ENCODE measurements at places on chromosomes 16 and 17.
A peak's percentile ranks its signal among the peaks of the same experiment; 100 is the strongest.

DNA sequence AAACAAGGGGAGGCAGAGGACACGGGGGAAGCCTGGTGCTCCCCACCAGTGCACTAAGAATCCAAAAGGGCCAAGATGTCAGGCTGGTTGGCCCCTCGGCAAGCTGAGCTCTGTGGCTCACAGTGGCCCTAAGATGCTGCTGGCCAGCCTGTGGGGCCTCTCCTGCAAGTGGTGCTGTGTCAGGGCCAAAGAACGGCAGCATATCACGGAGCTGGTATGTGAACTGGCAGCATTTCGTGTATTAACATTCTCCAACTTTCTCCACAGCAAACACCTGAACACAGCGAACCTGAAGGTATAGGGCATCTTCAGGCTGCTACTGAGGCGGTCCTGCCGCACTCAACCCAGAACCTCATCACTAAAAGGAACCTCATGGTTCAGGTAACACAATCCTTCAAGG, 34.8 kb downstream of the VAC14 start:
- no peak for DNase-seq

DNA sequence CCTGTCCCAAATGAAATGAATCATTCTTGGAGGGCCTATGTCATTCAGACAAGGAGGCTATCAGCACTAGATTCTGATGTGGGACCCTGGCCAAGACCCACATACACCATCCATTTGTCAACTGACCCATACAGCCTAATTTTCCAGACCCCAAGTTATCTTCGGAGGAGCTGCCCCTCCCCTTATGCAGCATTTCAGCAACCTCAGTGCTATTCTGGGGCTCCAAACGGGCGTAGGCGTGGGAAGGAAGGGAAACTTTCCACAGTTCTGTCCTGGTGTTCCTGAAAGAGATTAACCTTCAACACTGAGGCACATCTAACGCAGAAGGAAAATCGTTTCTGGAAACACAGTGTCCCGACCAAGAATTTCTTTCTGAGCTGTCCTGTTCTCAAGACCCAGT, 86.7 kb downstream of the MYH11 start:
- DNase-seq: no peak

GRCh38 chr17:74526681-74527080, 4.6 kb downstream of the CD300LB start:
- DNase-seq: no peak

DNA sequence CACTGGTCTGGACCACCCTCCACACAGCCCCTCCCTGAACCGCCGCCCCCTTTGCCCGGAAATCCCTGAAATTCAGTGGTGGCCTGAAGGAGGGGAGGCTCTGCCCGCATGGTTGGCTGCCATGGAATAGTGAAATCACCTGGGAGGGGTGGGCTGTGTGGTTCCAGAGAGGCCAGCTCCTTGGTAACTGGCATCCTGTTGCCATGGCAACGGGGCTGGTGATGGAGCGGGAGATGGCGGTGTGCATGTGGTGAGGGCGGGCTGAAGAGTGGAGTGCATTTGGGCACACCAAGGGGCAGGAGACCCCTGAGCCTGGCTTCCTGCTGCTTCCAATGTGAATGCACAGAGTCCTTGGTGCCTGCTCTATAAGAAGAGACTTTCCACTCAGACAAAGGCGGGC, 2.4 kb downstream of the EFNB3 start:
- DNase-seq: no peak

GRCh38 chr16:19959736-19960135, 75.1 kb upstream of the GPRC5B start:
- no peak for DNase-seq

DNA sequence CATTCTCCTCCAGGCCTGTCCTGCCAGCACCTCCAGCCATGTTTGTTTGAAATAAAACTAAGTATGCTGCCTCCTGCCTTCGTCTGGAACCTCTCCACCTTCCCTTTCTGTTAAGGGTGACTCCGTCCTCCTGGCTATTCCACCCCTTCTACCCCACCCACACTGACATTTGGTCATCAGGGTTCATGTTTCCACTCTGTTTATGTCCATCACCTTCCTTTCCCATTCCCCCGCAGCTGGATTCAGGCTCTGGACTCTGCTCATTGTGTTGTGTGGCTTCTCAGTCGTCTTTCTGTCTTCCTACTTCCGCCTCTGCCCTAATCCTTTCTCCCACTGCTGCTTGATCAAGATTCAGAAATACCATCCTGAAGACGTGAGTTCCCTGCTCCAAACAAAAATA, 28.6 kb downstream of the EPN2 start:
- DNase-seq: no peak

- no peak for DNase-seq
Measured at GRCh38 chr17:61306003-61306402, 93.6 kb upstream of the TBX2 start.

DNA sequence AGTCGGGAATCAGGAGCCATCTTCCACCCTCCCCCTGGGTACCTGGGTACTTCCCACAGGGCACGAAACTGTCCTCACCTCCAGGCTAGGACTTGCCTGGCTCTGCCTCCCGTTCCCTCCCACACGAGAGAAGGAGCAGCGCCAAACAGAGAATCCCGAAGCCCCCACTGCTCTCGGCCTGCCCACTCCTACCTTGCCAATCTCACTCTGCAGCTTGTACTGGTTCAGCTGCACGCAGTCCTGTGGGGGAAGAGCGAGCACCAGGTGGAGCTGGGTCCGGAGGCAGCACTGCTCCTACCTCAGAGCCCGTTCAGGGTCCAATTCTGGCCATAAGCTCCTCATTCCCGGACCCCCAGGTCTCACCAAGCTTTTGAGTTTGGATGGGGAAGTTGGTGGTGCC, 8.7 kb downstream of the CAMKK1 start:
- no peak for DNase-seq

GRCh38 chr16:30972872-30973271, 12.1 kb upstream of the HSD3B7 start:
- DNase-seq: no peak

- DNase-seq: no peak
Measured at GRCh38 chr16:52227851-52228250, 319.1 kb downstream of the TOX3 start.

GRCh38 chr17:60916043-60916442, 238.4 kb downstream of the BCAS3 start:
- DNase-seq: no peak

- no peak for DNase-seq
Measured at GRCh38 chr16:55045329-55045728, 114.7 kb downstream of the IRX5 start.

- no peak for DNase-seq
Measured at GRCh38 chr16:89047331-89048089, 46.1 kb upstream of the ACSF3 start.

DNA sequence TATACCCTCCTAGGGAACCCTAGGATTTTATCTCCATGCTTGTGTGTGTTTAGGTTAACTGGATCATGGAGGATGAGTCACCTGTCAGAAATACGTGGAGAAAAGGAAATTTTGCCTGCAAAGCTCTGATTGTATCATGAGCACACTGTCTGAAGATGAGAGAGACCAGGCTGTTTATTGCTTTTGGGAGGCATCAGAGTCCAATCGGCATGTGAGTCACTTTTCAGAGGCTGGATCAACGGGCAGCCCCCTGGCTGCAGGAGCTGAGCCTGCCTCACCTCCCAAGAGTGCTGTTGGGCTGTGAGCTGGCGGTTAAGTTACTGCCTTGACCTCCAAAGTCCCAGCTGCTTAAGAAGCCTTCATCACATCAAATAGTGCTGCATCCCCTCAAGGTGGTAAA, 41.5 kb upstream of the MED9 start:
- DNase-seq: no peak

GRCh38 chr16:64991001-64991400, 130.9 kb downstream of the CDH11 start:
- DNase-seq: no peak

DNA sequence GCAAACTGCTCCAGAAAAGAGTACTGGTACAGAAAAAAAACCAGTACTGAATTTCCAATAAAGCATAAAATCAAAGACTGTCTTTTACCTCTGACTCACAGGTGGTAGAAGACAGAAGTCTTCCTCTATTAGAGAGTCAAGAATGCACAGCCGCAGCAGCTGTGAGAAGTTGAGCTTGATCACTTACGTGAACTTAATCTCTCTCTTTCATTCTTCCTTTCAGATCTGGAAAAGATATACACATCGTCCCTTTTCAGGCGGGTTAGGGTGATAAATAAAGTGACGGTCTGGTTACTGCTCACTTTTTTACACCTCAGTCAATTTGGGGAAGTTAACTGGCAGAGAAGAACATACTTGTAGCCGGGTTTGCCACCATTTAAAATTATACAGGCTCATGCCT, 3.9 kb downstream of the IFT140 start:
- no peak for DNase-seq

DNA sequence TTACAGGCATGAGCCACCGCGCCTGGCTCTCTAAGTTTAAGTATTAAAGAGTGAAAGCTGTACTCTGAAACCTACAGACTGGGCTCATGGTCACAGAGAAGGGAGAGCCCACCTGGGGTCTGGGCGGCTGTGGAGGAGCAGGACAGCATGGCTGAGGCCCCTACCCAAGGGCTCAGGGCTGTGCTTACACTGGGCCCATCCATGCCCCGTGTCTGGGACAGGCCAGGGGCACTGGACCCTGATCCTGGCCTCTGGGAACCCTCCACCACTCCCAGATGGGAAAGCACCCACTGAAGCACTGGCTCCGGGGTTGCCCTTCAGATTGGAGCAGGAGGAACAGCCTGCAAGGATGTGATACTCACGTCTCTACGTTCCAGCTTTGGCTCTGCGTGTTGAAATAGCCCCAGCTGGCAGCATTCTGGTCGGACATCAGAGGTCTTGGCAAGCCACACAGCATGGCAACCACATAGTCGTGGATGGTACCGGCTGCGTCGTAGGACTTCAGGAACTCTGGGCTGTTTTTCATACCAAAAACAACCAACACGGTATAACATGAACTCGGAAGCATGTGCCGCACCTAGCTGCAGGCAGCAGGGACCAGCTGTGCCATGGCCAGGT, 13.0 kb downstream of the SHPK start:
- DNase-seq: no peak

DNA sequence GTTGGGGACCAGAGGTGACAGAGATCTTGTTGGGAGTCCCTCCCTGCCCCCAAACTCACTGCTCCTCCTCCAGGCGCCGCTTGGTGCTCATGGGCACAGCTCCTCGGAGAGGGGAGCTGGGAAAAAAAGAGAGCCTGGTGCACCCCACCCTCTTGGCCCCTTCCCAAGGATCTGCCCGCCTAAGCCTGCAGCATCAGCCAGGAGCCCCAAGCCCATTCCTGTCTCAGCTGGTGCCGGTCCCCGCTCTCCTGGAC, 400 bp downstream of the HCFC1R1 start:
- DNase-seq: no peak

DNA sequence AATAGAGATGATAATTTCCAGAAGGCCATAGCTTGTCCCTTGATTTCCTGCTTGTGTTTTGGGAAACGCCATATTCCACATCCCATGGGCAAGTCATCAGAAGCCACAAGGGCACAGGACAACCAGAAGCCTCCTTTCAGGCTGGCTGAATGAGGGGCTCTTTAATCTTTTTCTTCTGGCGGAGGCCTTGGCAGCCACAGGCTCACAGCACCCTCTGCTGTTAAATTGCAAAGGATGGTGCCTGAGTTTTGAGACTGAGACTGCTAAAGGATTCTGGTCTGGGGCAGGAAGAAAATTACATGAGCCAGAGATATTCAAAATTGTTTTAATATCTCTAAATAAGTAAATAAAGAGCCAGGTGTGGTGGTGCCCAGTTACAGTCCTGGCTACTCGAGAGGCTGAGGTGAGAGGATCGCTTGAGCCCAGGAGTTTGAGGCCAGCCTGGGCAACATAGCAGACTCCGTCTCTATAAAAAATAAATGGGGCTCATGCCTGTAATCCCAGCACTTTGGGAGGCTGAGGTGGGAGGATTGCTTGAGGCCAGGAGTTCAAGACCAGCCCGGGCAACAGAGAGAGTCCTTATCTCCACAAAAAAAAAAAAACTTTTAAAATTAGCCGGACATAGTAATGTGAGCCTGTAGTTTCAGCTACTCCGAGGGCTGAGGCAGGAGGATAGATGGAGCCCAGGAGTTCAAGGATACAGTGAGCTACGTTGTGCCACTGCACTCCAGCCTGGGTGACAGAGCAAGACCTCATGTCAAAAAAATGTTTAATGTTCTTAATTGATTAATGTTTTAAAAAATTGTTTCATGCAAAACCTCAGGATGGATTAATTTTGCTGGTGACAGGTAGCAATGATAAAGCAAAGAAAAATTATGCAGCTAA, 26.3 kb downstream of the AARSD1 start:
- DNase-seq: peak; percentile 35

DNA sequence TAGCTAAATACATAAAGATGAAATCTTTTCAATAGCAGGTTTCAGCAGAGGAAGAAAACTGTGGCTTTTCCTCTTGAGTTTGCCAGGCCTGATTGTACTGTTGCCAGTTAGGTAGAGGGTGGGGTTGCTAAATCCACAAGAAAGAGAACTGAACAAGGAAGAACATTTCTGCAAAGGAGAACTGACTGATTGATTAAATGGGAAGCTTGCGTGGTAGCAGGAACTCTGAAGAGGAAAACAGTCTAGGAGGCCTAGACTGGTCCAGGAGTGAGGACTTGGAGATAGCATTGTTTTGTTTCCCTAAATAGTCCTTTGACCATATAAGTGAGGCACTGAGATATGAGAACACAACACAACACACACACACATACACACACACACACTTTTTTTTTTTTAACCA, 18.8 kb downstream of the LRRC36 start:
- no peak for DNase-seq

DNA sequence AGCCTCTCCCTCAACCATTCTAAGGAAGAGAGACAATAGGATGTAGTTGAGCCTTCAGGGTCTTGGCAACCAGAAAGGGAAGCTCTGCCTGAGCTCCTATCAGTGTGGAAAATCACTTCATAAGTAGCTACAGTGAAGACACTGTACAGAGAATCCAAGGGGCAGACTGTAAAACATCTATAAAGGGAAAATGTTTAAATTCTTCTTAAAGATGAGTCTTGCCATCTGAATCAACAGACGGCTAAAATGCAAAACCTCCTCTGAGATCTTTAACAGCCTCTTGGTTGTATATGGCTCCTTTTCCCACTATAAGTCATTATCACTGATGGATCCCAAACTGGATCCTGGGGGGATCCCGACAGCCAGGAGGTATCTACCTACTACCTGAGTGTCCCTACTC, 239.2 kb upstream of the SOX9 start:
- DNase-seq: no peak

DNA sequence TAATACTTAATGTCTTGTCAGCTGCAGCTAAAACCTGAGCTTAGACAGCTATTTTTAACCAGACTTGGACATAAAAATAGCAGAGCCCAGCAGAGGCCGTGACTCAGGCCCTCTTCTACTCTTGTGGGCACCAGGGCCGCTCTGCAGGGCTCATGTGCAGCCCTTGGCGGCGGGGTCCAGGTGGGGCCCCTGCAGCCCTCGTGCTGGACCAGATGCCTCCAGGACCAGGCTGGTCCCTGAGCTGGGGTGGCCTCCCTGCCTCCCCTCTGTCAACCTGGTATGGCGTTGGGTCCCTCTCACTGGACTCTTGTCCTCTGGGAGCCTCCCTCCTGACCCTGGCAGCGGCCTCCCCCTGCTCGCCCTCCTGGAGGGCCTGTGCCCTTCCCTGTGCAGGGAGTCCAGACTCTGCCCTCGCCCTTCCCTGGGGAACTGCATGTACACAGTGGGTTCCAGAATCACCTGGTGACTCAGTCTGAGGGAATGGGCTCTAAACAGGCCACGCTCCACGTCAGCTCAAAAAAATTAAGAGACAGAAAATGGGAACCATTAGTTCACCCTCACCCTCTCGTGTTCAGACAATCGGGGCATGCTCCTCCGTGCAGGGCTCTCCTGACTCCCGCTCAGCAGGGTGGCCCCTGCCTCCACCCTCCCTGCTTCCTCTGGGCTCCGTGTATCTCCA, 9.7 kb downstream of the CDK5R1 start:
- no peak for DNase-seq
